Activated CD4-positive, CD25-positive, alpha-beta regulatory T cell (primary cell): ENCODE measurements at places on chromosomes 7 and 10.

GRCh38 chr7:132130497-132130896, 445.8 kb downstream of the PLXNA4 start:
- DNase-seq: no peak

DNA sequence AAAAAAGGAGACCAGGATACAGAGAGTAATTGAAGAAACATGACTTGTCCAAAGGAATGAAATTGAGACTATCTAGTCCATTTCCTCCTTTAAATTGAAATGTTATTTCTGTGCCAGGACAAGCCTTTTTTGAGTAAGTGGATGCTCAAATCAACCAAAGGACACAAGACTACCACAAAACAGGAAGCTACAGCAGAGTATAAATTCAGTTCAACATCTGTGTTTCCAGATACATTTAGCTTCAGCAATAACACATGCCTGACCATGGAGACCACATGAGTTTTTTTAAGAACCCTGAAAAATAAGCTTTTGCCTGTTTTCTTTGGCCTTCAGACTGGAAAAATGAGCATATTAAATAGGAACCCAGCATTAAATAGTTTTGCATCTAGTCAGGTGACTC, 707.5 kb downstream of the ZWINT start:
- DNase-seq: no peak

DNA sequence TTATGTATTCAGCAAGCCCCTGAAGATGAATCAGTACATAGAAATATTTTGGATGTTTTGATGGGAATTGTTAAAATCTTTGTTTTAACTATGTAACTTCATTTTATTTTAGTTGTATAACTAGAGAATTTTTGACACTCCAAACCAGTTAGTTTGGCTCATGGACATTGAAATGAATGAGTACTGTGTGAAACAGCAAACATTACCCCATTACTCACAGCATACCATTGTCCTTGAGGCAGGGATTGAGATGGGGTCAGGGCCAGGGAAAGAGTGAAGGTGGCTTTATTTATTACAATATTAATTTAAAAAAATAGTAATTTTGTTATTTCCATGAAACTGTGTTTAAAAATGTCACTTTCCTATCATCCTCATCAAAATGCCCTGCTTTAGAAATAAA, 4.8 kb upstream of the BMPER start:
- no peak for DNase-seq

DNA sequence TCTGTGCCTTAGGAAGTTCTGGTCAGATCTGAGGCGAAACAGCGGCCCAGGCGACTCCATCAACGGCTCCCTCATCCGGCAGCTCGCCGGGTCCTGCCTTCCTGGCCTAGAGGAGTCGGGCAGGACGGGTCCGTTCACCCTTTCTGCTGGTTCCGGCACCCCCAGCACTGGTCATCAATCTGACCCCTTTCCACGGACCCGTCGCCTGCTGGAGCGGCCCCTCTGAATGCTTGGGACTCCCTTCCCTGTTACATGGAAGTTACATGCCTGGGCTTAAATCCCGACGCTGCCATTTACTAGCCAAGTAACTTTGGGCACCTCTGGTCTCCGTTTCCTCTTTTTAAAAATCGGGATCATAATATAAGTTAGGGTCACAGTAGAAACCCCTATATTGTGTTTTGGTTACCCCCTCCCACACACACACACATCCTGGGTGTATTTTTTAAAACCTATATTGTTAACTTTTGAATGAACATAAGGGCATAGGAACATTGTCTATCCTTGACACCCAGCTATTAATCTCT, 607 bp upstream of the GGCT start:
- DNase-seq: no peak

DNA sequence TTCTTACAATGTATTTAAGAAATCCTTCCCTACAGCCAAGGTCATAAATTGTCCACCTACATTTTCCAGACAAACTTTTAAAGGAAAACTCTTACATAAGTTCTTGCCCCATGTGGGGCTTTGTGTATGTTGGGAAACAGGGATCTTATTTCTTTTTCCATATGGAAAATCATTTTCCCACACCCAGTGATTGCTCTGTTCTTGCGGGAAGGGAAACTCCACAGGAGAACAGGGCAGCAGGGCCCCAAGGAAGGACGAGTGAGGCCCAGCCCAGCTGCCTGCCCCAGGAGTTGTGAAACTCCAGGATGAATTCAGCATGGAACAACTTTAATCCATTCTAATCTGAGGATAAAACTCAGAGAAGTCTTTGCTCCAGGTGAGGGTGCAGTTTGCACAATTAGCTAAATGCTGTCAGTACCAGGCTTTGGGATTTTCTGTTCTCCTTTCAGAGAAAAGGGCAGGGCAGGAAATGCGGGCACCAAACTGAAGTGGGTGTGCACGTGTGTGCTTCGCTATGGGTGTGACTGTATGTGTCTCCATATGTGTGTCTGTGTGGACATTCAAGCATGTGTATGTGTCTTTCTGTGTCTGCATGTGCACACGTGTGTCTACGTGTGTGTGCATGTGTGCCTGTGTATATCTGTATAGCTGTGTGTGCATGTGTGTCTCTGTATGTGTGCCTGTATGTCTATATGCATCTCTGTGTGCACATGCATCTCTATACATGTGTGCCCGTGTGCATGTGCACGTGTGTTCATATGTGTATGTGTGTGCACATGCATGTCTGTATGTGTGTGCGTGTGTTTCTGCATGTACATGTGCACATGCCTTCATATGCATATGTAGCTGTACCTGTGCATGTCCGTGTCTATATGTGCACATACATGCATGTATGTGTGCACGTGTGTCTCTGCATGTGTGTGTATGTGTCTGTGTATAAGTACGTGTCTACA, 102.0 kb upstream of the FAM20C start:
- DNase-seq: no peak

DNA sequence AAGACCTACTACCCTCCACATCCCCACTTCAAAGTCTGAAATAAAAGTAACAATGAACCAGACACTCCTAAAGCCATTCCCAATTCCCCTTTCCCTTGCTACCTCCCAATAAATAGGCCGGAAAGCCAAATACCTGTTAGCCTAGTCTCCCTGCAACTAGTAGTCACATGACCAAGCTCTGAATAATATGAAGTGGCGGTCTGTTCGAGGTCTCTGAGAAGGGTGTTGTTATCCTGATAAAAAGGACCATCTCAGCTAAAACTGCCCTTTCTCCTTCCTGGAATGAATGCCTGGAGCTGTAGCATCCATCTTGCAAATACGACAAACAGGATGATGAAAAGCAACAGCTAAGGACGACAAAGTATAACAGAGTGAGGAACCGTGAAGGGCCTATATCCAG, 6.0 kb downstream of the KIF5B start:
- no peak for DNase-seq

DNA sequence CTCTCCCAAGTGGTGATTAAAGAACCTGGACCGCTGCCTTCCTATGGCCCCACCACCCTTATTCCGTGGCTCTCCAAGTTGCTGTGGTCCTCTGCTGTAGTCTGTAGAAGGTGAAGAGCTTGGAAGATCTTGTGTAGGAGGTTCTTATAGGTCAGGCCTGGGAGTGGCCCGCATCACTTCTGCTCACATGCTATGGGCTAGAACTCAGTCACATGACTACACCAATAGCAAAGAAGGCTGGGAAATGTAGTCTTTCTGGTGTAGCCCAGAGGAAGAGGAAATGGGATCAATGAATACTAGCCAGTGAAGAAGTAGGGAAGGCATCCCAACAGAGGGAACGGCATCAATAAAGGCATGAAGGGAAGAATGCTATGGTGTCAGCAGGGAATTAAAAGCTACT, 41.3 kb upstream of the AOAH start:
- no peak for DNase-seq

DNA sequence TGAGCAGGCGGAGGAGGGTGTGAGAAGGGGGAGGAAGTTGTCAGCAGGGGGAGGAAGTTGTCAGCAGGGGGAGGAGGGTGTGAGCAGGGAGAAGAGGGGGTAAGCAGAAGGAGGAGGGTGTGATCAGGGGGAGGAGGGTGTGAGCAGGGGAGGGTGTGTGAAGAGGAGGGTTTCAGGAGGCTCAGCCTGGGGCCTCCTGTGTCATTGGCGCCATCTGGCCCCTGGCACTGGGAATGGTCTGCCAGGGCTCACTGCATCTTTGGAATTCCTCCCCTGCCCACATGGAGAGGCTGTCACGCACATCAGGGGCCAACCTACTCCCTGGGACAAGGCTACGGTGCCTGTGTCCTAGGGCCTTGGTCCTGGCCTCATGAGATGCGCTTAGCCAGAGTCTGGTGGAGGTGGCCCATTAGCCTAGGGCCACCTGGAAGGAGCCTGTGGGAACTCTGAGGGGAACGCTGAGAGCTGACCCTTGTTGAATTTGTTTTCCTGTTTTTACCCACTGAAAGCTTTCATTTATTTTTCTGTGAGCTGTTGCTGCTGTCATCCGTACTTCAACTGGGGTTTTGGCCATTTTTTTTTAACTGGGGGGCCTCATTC, 18.0 kb downstream of the CAMK2B start:
- DNase-seq: no peak

GRCh38 chr7:43905956-43906330, 453 bp downstream of the URGCP start:
- DNase-seq: no peak

DNA sequence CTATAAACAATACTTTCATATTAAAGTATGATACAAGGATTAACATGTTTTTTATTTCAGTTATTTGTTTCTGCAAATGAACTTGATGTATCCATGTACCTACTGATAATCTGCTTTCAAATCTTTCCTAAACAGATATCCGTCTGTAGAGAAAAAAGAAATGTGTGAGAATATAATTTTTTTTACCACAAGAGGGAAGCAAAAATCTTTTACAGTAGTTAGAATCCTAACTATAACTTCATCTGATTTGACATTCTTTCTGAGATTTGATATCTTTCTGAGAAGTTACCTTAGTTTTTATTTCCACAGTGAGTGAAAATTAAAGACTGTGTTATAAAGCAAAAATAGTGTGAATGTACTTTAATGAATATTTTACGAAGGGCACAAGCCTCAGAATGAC, 203.9 kb upstream of the PCLO start:
- DNase-seq: no peak
